ENCODE measurements at places on chromosomes 7 and 10.

DNA sequence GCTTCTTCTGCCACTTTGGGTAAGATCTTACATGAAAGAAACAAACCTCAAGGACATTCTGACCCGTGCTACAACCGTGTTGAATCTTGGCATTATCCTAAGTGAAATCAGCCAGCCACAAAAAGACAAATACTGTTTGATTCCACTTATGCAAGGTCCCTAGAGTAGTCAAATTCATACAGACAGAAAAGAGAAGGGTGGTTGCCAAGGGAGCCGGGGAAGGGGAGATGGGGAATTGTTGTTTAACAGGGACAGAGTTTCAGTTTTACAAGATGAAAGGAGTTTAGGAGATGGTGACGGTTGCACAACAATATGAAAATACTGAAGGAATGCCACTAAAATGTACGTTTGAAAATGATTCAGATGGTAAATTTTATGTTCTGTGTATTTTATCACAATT is 12.2 kb upstream of the CLEC2L start:
- DNase-seq, result no peak

- DNase-seq, result no peak
Measured at GRCh38 chr10:121639416-121639815, 41.2 kb upstream of the FGFR2 start.

DNA sequence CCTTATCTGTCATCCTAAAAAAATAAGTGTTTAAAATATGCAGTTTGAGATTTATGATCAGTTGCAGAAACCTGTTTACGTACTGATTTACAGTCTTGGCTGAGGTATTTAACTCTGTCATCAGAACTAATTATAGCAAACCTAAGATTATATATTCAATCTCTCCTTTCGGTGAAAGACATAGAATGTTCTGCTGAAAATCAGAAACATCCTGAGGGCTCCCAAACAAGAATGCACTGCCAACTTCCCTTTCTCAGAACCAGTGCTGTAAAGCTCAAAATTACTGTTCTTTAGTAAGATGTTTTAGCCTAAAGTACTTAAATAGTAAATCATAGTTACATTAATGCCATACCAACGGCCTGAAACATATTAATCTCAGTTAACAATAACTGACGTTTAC is 34.3 kb downstream of the FAM204A start:
- no peak for DNase-seq

GRCh38 chr10:74822101-74822500 is 4.3 kb upstream of the KAT6B start:
- DNase-seq, result no peak

GRCh38 chr10:131081376-131081775 is 230.1 kb downstream of the TCERG1L start:
- DNase-seq, result no peak

GRCh38 chr10:3173171-3173878 is 743 bp upstream of the PITRM1 start:
- DNase-seq, result no peak

GRCh38 chr7:66886152-66886551 is 34.9 kb upstream of the TMEM248 start:
- no peak for DNase-seq

DNA sequence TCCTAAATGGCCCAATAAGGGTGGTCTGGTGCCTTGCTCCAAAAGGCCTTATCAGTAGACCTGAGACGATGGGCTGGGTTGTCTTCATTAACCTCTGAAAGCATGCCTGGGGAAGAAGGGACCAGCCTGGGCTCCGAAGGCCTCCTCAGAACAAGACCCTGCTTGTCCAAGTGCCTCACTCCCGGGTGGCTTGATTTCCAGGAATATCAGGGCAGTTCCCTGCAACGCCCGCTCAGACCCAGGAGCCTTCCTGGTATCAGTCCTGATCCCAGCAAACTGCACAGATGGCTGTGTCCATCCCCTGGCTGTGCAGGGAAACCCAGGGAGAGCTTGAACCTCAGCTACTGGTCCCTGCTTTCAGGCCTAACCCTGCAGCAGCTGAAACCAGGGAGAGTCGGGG is 49.9 kb upstream of the CUX1 start:
- no peak for DNase-seq

DNA sequence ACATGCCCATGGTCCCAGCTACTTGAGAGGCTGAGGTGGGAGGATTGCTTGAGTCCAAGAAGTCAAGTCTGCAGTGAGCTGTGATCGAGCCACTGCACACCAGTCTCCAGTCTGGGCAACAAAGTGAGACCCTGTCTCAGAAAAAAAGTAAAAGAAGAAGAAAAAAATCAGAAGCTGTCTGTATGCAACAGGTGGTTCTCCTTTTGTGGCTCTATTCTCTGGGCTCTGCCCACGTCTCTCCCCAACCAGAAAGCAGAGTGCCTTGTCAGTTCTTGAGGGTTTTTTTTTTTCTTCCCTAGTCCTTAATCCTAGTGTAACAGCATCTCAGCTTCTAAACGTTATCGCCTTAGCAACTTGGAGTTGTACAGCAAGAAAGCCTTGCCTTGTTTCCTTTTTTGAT is 89.5 kb downstream of the PRKCQ start:
- no peak for DNase-seq

DNA sequence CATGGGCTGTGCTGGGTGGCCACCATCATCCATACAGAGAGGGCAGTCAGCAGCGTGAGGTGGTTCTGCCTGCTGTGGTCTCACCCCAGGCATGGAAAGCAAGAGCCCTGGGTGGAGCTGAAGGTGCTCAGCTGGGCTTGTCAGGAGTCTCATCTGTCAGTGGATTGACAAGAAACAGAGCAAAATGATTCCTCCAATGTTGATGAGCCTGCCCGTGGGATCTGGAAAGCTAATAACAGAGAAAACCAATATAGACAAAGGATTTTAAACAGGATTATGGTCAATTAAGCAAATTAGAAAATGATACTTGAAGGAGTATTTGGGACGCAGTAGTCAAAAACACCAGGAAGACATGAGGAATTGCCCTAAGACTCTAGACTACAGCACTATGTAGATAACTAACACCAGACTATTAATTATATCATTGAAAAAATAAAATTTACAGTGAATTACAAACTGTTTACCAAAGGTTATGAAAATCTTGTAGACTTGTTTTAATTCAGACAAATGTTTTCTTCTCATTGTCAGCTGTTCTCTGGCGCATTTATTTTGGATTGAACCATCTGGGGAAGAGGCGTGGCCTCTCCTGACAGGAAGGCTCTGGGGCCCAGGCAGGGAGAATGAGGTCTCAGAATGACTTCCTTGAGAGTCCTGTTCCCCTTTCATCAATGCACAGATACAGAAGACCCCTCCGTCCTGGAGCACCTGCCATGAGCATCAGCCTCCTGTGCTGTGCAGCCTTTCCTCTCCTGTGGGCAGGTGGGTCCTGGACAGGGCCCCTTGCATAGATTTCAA is 211.2 kb upstream of the PRSS58 start:
- DNase-seq, result no peak

All from DMS 273 treated with DMSO at 0.1 percent for 48 hours (cell line).